ENCODE measurements at places on chromosomes 11 and 22.

DNA sequence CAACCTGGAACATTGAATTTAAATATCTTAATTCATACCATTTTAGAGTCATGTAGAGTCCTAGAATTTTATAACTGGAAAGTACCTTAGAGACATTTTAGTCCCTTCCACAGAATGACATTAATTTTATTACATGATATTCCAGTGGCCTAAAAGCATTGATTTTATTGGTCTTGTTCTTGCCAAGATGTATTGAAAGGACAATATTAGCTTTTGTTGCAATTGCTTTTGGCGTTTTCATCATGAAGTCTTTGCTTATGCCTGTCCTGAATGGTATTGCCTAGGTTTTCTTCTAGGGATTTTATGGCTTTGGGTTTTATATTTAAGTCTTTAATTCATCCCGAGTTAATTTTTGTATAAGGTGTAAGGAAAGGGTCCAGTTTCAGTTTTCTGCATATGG, 29.0 kb downstream of the OR51F1 start:
- no peak for DNase-seq

- peak; percentile 56 for DNase-seq
Observed at GRCh38 chr11:119741369-119742262, 12.6 kb upstream of the NECTIN1 start.

DNA sequence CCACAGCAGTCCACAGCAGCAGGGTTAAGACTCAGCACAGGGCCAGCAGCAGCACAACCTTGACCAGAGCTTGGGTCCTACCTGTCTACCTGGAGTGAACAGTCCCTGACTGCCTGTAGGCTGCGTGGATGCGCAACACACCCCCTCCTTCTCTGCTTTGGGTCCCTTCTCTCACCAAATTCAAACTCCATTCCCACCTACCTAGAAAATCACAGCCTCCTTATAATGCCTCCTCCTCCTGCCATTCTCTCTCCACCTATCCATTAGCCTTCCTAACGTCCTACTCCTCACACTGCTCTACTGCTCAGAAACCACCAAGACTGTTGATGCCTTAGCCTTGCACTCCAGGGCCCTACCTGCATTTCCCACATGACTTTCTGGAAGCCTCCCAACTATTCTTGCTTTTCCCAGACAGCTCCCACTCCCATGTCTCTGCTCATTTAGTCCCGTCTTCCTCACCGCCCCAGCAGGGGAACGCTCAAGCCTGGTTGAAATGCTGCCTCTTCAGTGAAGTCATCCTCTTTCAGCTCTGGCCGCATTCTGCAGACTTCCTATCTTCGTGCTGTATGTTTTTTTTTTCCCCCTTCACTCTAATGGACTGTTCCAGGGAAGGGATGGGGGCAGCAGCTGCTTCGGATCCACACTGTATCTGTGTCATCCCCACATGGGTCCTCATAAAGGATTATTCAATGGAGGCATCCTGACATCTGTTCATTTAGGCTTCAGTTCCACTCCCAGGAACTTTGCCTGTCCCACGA, 3.3 kb downstream of the IL18BP start:
- peak; percentile 55 for DNase-seq

- no peak for DNase-seq
Observed at GRCh38 chr11:2853997-2854560, 31.5 kb downstream of the CDKN1C start.

DNA sequence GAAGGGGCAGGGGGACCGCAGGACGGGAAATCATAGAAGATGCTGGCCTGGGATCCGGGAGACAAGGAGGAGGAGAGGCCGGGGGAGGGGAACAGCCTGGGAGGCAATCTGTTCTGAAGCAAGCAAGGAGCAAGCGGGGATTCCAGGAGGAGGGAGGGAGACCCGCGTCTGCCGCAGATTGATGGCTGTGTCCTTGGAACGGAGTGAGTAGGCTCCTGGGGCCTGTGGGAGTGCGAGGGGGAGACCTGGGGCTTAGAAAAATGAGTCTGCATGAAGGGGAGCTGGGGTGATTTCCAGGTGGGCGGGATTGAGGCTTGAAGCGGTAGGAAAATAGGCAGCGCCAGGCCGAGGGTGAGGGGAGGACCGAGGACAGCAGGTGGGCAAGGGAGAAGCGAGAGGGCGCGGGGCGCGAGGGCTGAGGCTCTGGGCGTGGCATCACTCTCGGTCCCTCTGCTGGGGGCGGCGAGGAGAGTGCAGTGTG, 1.6 kb upstream of the LRRC55 start:
- no peak for DNase-seq

DNA sequence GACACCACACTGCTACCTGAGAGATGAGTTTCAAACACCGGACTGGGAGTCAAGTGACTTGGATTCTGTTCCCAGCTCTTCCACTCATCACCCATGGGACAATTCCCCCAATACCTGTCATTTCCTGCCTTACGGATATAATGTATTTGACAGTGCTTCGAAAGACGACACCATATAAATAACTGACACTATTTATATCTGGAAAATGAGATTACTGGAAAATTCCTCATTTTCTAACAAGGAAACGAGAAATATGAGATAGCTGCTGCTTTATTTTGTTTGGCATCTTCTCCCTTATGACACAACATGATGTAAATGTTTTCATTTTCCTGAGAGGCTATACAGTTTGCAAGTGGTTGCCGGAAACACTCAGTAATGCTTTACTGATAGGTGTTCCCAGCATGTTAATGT, 8.6 kb downstream of the HSCB start:
- peak; percentile 81 for DNase-seq

GRCh38 chr11:132742929-132743328, 789.4 kb downstream of the OPCML start:
- DNase-seq = no peak

- no peak for DNase-seq
Observed at GRCh38 chr22:36916034-36916433, 2.6 kb downstream of the CSF2RB start.

DNA sequence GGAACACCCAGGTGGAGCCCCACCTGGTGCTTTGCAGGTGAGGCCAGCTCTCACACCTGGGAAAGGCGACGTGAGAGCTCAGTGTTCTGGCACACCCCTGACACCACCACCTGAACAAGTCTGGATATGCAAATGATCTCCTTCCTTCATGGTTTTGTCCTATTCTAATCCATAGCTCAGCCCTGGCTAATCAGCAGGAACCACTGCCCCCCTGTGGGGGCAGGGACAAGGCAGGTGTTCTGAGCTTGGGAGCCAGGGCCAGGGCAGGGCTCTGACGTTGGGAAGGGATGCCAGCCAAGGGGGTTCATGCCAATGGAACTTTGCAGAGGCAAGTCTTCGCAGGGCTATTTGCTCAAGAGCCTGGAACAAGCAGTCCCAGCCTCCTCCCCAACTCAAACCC, 144.2 kb downstream of the TRIM29 start:
- no peak for DNase-seq

DNA sequence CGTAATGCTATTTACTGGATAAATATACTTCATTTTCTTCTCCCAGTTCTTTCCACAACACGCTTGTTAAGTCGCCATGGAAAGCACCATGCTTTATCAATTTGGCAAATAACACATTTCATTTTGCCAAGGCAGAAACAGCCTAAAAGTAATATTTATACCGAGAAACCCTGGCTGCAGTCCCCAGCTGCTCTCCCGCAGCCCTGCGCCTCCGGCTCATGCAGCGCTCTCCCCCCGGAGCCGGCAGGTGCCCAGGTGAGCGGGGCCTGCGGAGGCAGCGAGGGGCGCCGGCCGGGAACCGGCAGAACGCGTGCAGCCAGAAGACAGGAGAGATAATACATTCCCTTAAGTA, 681 bp upstream of the ARHGEF12 start:
- no peak for DNase-seq

- peak; percentile 17 for DNase-seq
Observed at GRCh38 chr11:14644226-14645014, 816 bp downstream of the PDE3B start.

GRCh38 chr11:80365076-80365725, 924.4 kb upstream of the TENM4 start:
- no peak for DNase-seq

DNA sequence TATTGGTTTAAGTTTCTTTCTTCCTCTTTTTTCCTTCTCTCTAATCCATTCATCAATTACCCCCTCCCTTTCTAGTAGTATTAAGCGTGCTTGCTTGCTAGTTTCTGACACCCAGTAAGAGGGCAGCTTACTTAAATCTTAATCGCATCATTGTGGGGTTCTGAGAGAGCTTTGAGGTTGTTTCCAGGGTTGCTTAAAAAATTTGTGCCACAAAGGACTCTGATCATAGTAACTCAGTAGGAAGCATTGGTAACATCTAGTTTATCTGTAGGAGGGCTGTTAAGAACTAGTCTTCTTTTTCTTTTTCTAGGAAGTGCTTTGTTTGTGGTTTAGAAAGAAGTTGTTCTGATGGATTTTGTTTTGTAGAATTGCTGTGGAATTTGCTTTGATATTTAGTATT, 45.3 kb downstream of the TMEM135 start:
- DNase-seq = no peak

GRCh38 chr11:126892756-126893155, 107.8 kb downstream of the KIRREL3 start:
- peak; percentile 22 for DNase-seq

DNA sequence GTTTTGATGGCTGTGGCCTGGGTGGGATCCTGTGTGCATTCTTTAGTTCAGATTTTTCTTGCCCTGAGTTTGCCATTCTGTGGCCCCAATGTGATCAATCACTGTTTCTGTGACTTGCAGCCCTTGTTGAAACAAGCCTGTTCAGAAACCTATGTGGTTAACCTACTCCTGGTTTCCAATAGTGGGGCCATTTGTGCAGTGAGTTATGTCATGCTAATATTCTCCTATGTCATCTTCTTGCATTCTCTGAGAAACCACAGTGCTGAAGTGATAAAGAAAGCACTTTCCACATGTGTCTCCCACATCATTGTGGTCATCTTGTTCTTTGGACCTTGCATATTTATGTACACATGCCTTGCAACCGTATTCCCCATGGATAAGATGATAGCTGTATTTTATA, 620 bp downstream of the OR4C16 start:
- no peak for DNase-seq

- peak; percentile 34 for DNase-seq
Observed at GRCh38 chr22:24504956-24505736, 10.0 kb downstream of the UPB1 start.

- no peak for DNase-seq
Observed at GRCh38 chr22:27790376-27791158, 11.0 kb downstream of the MN1 start.

DNA sequence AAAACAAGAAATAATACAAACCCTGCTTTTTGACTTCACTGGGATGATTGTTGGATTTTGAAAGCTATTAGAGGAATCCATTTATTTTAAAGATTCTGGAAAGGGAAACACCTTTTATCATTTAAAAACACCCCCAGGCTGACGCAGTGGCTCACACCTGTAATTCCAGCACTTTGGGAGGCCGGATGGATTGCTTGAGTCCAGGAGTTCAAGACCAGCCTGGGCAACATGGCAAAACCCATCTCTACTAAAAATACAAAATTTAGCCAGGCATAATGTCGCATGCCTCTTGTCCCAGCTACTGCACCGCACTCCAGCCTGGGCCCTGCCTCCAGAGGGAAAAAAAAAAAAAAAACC, 317 bp upstream of the SCN2B start:
- no peak for DNase-seq

GRCh38 chr11:62553080-62553838, 6.7 kb upstream of the AHNAK start:
- DNase-seq = peak; percentile 98

GRCh38 chr22:32628628-32629572, 154.3 kb downstream of the FBXO7 start:
- peak; percentile 79 for DNase-seq

- no peak for DNase-seq
Observed at GRCh38 chr22:17786435-17787161, 12.3 kb upstream of the BID start.

DNA sequence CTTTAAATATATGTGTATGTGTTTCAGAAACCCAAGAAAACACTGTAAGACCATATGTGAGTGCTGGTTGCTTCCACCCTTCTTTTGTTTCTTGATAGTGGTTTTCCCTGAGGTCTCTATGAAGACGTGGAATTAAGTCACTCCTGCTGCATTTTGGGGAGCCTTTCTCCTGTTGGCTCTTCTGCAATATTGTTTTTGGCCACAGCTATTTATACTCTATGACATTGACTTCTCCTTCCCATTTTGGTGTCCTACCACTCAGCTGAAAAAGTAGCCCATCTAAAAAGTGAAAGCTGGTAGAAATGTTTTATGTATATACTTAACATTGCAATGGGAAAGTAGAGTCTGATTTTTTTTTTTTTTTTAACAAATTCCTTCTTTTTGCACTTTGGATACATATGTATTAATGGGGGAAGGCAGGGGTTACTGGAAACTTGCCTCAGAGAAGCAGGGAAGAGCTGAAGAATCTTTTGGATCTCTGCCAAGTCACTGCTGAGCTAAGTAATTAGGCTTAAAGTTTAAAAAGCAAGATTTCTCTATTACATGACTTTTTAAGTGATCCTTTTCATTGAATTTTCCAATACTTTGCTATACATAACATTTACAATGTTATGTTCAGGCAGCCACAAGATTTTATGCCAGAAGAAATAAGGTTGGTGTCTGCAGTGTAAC, 1.8 kb downstream of the TTC17 start:
- DNase-seq = peak; percentile 10

DNA sequence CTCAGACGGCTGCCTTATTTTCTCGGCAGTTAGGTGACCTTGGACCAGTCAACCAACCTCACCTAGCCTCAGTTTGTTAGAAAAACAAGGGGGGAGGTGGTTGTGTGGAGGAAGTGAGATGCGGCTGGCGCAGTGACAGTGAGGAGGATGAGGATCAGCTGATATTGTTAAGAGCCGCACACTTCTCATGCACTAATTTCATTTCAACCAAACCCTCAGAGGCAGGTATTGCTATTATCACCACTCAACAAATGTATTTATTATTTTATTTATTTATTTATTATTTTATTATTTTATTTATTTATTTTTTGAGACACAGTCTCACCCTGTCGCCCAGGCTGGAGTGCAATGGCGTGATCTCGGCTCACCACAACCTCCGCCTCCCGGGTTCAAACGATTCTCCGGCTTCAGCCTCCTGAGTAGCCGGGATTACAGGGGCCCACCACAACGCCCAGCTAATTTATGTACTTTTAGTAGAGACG, 2.1 kb downstream of the LGALS1 start:
- DNase-seq = no peak

GRCh38 chr11:30015725-30016412, 961 bp downstream of the KCNA4 start:
- no peak for DNase-seq

DNA sequence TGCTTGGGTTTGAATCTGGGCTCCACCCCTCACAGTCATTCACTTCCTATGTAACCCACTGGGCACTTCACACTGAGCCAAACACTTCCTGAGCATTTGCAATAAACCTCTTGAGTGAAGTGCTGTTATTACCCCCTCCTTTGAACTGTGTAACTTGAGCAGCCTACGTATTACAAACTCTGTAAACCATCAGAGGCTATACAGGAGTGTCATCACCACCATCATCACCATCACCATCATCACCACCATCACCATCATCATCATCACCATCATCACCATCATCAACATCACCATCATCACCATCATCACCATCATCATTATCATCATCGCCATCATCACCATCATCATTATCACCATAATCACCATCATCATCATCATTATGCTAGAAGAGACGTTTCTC, 18.4 kb downstream of the RTL6 start:
- no peak for DNase-seq
